Prostate gland (tissue), 2 donors: ENCODE measurements at places on chromosomes 13 and 19. TPM values are rescaled to one million over a fixed set of nuclear protein-coding genes. Genes with fewer than 3 reads are reported as not detected.

DNA sequence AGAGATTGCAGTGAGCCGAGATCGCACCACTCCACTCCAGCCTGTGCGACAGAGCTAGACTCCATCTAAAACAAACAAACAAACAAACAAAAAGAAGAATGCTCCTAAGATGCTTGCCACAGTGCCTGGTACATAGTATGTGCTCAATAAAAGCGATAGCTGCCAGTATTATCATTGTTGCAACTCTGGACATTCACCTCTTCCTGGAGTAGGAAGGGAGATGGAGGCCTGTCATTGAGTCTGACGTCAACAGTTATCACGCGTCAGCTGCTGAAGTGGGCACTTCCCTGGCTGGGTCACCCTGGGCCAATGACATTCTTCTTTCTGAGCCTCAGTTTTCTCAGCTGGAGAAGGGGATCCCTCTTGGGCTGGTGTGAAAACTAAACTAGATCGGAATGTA, 4.2 kb upstream of the PLAUR start:
- no peak for DNase-seq
- H3K36me3 ChIP-seq: no peaks in the 10 kb centered on the region
- no peaks in the 10 kb centered on the region for H3K27me3 ChIP-seq
- no peak overlapping the region for H3K4me3 ChIP-seq

DNA sequence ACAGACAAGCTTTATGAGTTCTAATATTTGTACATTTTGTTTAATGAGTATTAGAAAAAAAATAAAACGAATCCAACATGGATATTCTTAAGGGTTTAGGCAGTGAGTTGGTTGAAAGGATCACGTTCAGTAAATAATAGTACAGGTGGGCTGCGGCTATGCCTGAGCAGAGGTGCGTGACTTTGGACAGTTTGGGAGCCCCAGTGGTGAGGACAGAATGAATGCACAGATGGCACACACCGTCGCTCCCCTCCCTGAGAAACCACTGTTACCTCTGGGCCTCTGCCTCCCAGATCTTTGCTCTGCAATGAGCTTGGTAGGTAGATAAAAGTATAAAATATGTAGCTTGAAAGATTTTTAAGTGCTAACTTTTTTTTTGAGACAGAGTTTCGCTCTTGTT, 153.3 kb downstream of the SIPA1L3 start:
- peaks cover 19% of the 10 kb centered on the region for H3K4me1 ChIP-seq
- no peaks in the 10 kb centered on the region for H3K27me3 ChIP-seq
- no peaks in the 10 kb centered on the region for H3K36me3 ChIP-seq

DNA sequence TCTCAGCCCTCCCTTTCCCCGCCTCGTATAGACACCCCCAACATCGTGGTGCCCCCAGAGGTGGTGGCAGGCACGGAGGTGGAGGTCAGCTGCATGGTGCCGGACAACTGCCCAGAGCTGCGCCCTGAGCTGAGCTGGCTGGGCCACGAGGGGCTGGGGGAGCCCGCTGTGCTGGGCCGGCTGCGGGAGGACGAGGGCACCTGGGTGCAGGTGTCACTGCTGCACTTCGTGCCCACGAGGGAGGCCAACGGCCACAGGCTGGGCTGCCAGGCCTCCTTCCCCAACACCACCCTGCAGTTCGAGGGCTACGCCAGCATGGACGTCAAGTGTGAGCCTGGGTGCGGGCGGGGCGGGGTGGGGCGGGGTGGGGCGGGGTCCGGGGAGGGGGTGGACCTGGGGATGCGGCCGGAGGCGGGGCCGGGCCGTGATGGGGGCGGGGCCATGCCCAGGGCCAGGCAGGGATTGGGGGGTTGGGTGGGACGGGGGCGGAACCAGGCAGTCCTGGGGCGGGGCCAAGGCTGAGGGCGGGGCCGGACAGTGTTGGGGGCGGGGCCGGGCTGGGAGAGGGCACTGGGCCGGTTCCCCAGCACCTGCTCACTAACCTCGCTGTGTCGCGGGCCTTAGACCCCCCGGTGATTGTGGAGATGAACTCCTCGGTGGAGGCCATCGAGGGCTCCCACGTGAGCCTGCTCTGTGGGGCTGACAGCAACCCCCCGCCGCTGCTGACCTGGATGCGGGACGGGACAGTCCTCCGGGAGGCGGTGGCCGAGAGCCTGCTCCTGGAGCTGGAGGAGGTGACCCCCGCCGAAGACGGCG, 7.8 kb downstream of the MAG start:
- no peak overlapping the region for H3K27ac ChIP-seq
- no peaks in the 10 kb centered on the region for H3K27me3 ChIP-seq
- H3K36me3 ChIP-seq: no peaks in the 10 kb centered on the region
- H3K4me1 ChIP-seq: no peaks in the 10 kb centered on the region

DNA sequence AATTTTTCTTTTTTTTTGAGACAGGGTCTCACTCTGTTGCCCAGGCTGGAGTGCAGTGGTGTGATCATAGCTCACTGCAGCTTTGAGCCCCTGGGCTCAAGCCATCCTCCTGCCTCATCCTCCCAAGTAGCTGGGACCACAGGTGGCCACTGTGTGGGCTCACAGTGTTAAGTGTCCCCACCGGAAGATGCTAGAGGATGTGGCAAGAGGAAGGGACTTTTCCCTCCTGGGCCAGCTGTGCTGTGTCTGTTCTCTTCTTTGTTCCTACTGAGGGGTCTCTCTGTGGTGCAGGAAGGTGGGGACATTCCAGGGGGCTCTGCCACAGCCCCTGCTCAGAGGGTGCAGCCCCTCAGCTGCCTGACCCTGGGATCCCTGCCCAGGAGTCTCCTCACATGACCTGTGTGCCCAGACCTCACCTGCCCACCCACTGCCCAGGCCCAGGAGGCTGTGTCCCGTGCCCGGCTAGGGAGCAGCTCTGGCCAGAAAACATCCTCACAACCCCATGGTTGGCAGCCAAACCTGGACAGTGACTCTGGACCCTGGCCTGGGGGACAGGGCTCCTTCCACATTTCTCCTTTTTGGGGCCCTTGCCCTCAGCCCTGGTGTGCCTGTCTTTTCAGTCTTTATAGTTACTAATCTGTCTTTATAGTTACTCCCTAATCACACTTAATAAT, 14.4 kb upstream of the ANKRD10 start:
- H3K4me1 ChIP-seq: peaks cover 4% of the 10 kb centered on the region
- H3K27me3 ChIP-seq: no peaks in the 10 kb centered on the region
- H3K36me3 ChIP-seq: no peaks in the 10 kb centered on the region

GRCh38 chr13:43316281-43316680, 292.9 kb downstream of the DNAJC15 start:
- no peaks in the 10 kb centered on the region for H3K36me3 ChIP-seq
- DNase-seq: no peak
- H3K4me3 ChIP-seq: no peak overlapping the region
- H3K4me1 ChIP-seq: no peaks in the 10 kb centered on the region
- H3K27ac ChIP-seq: no peak overlapping the region

GRCh38 chr19:49468199-49468598, 5.8 kb upstream of the FLT3LG start:
- no peaks in the 10 kb centered on the region for H3K4me1 ChIP-seq
- H3K27me3 ChIP-seq: no peaks in the 10 kb centered on the region
- DNase-seq: peak; percentile 86
- peak overlapping the region; percentile 3 for H3K4me3 ChIP-seq
- H3K27ac ChIP-seq: peak overlapping the region; percentile 78

GRCh38 chr19:40284501-40285352, at the start of gene AKT2:
AKT2 (minus strand) TSS chr19:40285345; CDS start chr19:40265267, 20,078 bp downstream.
- H3K27me3 ChIP-seq: no peaks in the 10 kb centered on the region
- peak; percentile 31 for DNase-seq
- H3K4me1 ChIP-seq: peaks cover 12% of the 10 kb centered on the region
- peak within 1 kb of the TSS; percentile 99 for H3K27ac ChIP-seq
- no peaks in the 10 kb centered on the region for H3K36me3 ChIP-seq
- H3K4me3 ChIP-seq: peak within 1 kb of the TSS; percentile 92

- H3K27me3 ChIP-seq: no peaks in the 10 kb centered on the region
- no peaks in the 10 kb centered on the region for H3K36me3 ChIP-seq
- H3K27ac ChIP-seq: peak overlapping the region; percentile 61
- H3K4me3 ChIP-seq: no peak overlapping the region
- peak; percentile 72 for DNase-seq
Observed at GRCh38 chr19:18157465-18158063, 4.6 kb downstream of the PIK3R2 start.

DNA sequence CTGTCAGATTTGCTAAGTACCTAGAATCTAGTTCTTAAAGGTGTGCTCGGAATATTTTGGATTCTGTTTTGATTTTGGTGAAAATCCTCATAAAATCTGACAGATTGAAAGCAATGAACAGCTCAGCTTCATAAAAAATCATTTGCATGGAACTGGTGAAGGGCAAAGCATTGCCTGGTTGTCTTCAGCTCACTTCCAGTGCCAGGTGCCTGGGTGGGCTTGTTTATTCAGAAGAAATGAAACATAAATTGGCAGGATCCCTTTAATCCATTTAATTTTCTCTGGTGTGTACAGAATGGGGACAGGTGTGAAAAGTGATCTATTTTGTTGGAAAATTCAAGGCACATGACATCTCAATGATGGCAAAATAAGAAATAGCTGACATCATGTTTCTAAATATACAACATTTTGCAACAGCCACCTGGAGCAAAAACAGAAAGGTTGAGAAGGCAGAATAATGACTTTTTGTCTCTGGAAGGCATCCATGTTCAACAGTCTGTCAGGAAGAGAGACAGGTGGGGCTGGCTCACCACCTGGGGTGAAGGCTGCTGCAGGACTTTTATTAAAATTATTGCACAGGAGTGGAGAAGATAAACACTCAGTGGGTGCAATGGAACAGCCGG, 52.2 kb downstream of the RFC3 start:
- H3K4me3 ChIP-seq: no peak overlapping the region
- H3K27me3 ChIP-seq: no peaks in the 10 kb centered on the region
- H3K4me1 ChIP-seq: no peaks in the 10 kb centered on the region

DNA sequence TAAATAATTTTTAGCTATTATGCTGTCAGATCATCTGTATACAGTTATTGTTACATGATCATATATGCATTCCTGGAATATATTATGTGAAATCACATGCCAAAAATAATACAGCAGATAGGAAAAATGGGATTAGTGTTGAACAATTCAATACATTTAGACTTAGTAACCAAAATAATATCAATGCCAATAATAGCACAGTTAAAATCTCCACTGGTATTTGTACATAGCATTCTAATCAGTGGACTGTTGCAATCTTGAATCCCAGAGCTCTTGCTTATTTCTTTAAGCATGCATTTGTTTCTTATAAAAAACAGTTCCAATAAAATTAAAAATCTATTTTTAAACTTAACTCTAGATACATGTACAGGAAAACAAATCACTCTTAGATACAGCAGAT, 2772.2 kb downstream of the PCDH9 start:
- H3K4me3 ChIP-seq: no peak overlapping the region
- H3K27me3 ChIP-seq: no peaks in the 10 kb centered on the region
- DNase-seq: no peak

Gene FREM2
- 3.1 TPM for total RNA-seq

Gene STK11
- 157 TPM for total RNA-seq
